ENCODE measurements at places on chromosomes 1 and 21.
A peak's percentile ranks its signal among the peaks of the same experiment; 100 is the strongest.

DNA sequence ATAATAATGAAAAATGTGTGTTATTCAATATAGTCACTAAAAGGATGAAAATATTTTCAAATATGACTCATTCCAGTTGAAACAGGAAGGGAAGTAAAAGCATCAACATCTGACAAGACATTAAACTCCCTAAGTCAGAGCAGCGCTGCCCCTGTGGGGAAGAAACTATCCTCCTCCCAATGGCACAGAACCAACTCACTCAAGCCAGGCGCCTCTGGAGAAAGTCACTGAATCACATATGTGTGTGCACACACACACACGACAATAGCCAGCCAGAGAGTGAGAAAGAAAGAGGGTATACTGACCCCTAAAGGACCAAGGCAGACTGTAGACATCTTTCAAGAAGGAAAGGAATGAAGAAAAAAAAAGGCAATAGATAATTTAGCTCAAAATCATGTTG, 126.9 kb downstream of the SETD4 start:
- no peak for DNase-seq

DNA sequence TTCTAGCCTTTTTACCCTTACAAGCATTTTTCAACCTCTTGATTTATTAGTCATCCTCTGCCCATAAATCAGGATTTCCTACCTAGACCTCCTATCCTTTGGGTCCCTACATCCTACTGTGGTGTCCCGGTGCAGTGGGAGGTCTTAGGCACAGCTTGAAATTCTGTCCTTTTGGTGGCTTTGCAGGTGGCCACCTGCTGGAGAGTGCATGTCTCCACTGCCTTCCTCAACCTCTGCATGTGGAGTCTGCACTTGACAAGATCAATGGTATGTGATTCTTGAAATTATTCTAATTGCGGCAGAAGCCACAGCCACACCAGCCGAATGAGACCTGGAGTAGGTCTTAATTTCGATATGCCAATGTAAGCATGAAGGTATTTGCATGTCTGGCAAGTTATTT, 11.4 kb upstream of the KCNA3 start:
- no peak for DNase-seq

DNA sequence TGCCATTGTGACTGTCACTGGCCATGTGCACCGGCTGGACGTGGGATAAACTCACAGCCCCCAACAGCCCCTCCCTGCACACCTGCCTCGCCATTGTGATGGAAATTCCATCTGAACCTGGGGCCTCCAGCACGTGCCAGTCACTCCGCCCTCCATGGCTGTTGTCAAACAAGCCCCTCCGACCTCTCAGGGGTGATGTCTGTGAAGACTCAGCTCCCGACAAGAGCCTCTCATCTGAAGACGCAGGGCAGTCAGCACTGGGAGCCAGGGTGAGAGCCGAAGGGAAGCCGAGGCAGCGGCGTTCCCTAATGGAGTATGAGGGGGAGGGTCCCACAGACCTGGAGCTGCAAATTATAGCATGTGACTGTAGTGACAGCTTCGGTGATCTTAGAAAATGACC, 1.4 kb upstream of the KRTAP10-2 start:
- DNase-seq = no peak

DNA sequence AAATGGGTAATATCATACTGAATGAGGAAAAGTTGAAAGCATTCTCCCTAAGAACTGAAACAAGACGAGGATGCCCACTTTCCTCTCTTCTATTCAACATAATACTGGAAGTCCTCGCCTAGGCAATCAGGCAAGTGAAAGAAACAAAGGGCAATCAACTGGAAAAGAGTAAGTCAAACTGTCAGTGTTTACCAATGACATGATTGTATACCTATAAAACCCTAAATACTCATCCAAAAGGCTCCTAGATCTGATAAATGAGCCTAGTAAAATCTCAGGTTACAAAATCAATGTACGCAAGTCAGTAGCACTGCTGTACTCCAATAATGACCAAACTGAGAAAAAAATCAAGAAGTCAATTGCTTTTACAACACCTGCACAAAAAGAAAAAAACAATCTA, 575.8 kb upstream of the PRMT6 start:
- no peak for DNase-seq

- no peak for DNase-seq
Measured at GRCh38 chr1:93672069-93672468, 9.6 kb downstream of the BCAR3 start.

DNA sequence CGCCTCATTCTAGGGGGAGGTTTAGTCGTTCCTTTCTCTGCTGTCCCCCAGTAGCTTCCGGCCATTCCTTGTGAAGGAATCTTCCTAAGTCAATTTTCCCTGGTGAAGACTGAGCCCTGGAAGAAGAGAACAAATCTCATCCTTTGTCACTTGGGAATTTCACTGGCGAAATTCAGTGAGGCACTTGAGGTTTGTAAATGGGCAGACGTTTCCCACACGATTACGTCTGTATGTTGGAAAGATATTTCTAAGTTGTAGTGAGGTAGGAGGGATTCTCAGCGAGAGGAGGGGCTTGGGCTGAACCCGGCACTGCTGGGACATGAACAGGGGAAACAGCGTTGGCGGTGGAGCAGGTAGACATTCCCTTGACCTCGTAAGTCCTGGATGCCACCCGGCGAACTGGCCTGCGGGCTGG, 47.2 kb downstream of the GALNT2 start:
- no peak for DNase-seq

DNA sequence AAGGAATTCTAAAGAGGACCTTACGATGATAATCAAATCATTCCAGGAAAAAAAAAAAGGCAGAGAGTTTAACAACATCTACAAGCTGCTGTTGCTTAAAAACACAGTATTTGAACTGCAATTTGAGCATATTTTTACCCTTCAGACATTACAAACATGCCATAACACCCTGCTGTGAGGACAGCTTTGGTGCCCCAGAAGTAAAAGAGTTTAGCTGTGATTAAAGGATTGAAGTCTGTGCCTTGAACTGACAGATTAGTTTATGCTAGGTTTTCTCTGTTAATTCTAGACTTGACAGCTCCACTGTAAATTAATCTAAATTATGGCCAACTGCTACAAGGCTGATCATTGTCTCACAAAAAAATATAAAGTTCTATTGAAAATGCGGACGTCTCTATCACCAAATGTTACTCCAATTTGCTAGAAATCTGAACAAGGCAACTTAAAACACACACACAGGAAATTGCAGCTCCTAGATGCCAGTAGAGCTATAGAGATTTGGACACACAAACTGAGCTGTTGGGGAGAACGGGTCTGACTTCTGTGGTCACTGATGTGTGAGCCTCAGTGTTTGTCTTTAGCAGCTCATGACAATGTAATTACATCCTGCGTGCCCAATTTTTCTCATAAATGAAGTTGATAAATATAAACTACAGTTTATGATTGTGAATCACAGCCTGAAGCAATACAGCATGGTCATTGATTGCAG, 217.9 kb downstream of the NTNG1 start:
- DNase-seq = no peak

- DNase-seq = no peak
Measured at GRCh38 chr1:211007830-211008229, 126.1 kb downstream of the KCNH1 start.

GRCh38 chr1:210685295-210685650, 356.6 kb downstream of the HHAT start:
- no peak for DNase-seq

GRCh38 chr1:228066891-228067654, 15.4 kb upstream of the ARF1 start:
- DNase-seq = no peak

DNA sequence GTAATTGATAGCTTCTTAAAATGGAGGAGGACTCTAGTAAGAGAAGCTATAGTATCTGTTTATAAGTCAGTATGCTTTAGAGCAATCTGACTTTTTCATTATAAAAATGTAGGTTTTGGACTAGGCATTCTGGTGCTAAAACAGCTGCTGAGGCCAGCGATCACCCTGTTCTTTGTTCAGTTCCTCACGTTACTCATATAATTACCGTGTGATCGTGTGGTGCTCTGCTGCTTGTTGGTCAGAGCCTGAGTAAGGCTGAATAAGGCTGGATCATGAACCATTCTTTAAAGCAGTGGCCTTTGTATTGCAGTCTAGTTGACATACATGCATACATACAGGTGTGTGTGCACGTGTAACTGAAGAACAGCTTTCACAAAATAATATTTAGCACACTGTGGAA, 25.2 kb downstream of the CDC42 start:
- DNase-seq = no peak

- DNase-seq = no peak
Measured at GRCh38 chr1:235181561-235182245, 20.7 kb upstream of the RBM34 start.

- DNase-seq = no peak
Measured at GRCh38 chr1:176460544-176461336, 2.2 kb upstream of the PAPPA2 start.

DNA sequence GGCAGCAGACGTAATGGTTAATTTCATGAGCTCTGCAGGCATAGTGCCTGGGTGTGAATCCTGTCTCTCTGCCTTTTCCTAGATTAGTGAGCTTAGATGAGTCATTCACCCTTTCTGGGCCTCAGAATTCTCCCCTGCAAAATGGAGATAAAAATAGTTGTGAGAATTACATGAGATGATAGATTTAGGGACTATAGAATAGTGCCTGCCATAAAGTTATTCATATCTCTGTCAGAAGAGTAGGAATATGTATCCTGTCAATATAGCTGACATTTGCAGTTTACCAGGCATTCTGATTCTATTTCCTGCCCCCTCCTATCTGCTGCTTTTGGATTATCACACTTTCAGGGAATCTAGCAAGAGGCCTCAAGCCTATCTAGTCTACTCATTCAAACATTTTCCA, 112.0 kb downstream of the PDE4B start:
- no peak for DNase-seq

DNA sequence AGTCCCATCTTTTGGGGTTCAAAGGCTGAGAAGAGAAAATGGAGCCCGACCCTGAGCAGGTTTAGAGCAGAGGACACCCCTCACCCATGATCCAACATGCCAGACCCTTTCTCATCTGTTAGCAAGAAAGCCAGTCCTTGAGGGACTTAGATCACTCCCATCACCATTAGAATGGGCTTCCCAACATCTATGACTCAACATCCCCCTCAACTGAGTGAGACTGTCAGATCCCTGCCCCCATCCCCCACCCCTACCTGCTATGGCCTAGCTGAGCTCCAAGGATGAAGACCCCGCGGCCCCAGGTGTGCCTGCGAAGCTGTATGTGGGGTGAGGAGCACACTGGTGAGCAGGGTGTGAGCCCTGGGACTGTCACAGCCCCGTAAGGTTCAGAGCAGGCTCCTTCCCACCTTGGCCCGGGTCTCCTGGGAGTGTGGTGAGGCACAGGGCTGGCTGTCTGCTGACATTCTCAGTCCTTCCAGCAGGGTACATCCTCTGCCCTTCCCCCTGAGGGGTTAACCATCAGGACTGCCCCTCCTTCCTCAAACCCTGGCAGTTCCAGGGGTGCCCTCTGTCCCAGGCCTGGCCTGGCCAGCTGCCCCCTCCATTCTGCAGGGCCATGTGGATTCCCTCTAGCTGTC, 21.4 kb upstream of the BLACAT1 start:
- no peak for DNase-seq

- DNase-seq = no peak
Measured at GRCh38 chr1:8876087-8876486, 2.4 kb downstream of the ENO1 start.

DNA sequence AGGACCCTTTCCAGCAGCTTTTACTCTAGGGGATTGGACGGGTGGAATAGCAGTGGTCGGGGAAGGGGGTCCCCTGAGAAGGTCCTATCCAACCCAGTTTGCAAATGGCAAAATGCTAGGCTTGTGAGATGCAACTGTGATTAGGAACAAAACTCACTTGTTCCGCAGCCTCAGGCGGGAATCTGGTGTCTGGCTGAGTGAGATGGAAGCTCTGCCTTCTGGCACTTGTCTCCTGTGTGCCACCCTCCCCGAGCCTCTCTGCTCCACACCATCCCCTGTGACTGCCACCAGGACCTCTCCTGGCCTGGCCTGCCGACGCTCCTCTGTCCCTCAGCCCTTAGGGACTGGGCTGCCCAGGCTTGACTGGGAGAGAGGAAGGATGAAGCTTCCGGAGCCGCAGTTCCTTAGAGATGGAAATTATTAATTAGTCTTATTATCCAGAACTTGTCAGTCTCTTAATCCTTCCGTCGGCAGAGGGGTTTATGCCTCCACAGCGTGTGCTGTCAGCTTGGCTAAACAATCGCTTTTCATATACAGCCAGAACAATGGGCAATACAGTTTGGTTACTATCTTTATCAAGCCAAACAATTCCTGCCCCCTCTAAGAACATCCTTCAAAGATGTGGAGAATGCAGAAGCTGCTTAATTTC, 292.8 kb upstream of the VAMP3 start:
- no peak for DNase-seq

DNA sequence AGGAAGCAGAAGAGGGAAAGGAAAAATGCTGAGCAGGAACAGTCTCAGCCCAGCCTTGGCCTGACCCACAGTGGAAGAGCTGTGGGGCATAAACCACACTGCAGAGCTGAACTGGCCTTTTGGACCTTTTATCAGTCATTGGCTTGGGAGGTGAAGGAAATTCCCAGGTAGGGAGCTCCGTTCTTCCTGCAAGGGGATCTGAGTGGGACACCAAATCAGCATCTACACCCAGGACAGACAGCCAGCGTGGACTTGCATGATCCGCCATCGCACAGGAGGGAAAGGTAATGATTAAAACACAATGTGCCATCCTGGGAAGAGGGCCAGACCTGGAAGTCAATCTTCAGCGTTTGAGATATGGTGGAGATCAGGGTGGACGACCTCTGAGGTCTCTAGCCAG, 1.2 kb upstream of the MTFR1L start:
- DNase-seq = no peak

DNA sequence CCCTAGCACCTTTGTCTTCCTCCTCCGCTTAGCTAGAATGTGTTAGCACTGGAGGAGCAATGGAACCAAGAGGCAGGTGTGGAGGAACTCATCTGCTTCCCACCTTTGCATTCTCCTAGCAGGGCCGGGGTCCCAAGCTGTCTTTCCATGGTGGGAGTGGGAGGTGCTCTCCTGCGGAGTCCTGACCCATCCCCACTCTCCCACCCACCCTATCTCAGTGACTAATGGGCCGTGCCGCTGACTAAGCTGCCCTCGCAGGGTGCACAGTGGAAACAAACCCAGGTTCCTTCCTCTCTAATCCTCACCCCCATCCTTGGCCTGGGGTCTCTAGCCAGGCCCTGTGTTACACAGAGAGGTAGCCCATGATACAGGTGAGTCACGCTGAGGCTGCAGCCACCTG, 177.5 kb downstream of the HIVEP3 start:
- peak; percentile 49 for DNase-seq

DNA sequence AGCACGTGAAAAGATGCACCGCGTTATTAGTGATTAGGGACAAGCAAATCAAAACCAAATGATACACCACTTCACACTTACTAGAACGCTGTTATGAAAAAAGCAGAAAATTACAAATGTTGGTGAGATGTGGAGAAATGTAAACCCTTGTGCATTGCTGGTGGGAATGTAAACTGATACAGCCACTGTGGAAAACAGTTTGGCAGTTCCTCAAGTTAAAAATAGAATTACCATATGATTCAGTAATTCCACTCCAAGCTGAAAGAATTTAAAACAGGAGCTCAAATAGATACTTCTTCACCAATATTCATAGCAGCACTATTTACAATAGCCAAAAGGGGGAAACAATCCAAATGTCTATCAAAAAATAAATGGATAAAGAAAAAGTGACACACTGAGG, 10.3 kb upstream of the EVI5 start:
- DNase-seq = no peak

GRCh38 chr1:109199710-109200109, 14.0 kb upstream of the SARS1 start:
- DNase-seq = no peak

GRCh38 chr1:207815913-207816291, 64.0 kb downstream of the CD46 start:
- peak; percentile 39 for DNase-seq

- no peak for DNase-seq
Measured at GRCh38 chr1:236288620-236288976, 6.8 kb upstream of the ERO1B start.

GRCh38 chr1:36523850-36524249, 41.1 kb upstream of the CSF3R start:
- DNase-seq = no peak
